Neural progenitor cell (in vitro differentiated cells): ENCODE measurements at places on chromosomes 2 and 18. TPM values are rescaled to one million over a fixed set of nuclear protein-coding genes. Genes with fewer than 3 reads are reported as not detected.
A peak's percentile ranks its signal among the peaks of the same experiment; 100 is the strongest.

The RNF125 gene
- total RNA-seq: 4.4 and 10.2 TPM in 2 replicates

DNA sequence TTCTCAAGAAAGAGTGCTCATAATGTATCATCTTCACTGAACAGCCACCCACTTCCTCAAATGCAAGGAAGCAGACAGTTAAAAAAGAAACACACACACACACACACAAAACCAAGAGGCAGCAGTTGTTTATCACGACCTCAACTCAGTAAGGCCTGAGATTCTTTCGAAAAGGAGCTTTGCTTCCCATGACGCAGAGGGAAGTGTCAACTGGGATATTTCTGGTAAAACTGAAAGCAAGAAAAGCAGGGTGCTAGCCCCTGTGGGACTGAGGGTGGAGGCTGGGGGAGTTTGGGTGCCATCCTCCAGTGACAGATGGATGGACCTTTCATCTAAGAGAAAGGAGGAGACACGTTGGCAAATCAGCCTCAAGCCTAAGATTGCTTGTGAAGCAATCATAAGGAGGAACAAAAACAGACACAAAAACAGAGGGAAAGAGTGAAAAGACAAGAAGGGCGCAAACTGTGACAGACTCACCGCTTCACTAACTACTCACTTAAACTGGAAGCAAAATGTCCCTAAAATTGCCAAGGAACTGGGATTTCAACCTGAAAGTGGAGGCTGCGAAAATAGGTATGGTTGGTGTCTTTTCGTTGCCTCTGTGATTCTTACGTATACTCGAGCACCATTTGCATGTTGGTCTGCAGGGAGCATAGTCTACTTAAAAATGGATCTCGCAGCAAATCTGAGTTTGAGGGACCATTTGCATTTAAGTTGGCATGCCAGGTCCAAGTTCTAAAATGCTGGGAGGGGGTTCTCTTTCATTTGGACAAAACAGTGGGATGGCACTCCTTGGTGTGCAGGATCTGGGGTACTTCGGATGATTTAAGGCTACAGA, at the start of gene ARHGAP25:
Gene ARHGAP25, plus strand, starts transcription at position 124 of the 838 bp plus-strand sequence. Its CDS starts 389 bp downstream, at position 513.
- DNase-seq: no peak

DNA sequence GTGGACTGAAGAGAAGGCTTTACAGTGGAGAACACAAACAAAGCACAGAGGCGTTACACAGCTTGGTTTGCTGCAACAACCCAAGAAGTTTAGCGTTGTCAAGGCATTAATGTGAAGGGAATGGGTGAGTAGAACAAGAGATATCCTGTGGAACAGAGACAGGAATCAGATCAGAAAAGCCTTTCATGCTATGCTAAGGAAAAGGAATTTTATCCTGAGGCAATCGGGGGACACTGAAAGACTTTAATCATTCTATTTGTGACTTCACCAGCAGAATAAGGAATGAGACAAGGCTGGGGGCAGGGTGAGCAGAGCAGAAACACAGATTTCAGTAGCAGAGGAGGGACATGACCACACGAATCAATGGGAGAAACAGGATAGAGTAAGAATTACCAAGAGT, 600.7 kb downstream of the IRS1 start:
- no peak for DNase-seq

The TM4SF20 gene
- not detected in 2 replicates for total RNA-seq

DNA sequence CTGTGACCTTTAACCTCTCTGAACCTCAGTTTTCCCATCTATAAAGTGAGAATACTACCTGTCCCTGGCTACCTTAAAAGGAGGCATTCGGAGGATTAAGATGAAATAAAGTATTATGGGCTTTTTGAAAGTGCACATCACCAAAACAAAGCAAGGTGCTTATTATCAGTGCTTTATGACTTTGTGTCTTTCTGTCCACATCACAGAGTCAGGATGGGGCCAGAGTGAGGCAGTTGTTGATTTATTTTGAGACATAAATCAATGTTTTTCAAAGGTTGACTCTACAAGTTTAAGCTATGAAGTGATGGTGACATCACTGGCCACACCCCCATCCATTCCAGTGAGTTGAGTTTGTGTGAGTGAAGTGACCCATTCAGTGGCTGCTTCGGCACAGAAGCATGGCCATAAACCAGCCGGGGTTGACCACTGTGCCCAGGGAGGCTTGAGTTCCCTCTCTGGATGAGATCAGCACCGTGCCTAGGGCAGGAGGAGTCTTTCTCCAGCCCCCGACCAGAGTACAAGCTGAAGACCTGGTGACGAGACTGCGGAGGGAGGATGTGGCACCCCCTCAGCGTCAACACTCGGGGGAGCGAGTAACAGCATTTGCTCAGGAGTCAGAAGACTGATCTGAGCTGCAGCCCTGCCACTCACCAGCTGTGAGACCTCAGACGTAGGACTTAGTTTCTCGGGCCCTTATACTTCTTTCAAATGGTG, 89.0 kb upstream of the PPP1CB start:
- DNase-seq: no peak

DNA sequence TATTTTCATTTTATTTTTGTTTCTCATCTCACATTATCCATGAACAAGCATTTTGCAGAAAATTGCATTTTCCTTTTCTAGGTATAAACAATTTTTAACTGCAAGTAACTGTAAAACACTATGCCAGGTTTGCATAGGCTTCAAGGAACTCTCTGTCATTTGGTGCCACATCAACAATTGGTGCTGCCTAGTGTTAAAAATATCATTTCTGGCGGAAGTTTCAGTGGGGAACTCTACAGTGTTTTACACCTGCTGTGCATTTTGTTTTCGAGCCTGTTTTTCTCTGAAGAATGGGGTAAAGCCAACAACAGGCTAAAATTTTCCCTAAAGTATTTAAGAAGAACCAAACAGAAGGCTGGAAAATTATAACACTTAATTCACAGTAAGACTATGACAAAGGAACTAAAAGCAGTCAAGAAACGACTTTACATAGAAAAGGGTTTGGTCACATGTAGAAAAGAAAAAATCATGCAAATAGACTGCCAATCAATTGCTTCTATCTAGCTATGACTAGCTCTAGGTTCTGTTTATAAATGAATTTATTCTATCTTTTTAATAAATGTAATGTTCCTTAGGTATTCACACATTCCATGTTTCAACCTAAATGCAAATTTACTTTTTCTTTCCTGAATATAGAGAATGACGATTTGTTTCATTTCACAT, 21.4 kb upstream of the FRZB start:
- DNase-seq: no peak

- DNase-seq: peak; percentile 15
These were observed 85.7 kb upstream of the RBBP8 start for GRCh38 chr18:22847392-22847791.

GRCh38 chr2:239540174-239540573, 139.4 kb upstream of the HDAC4 start:
- DNase-seq: no peak

DNA sequence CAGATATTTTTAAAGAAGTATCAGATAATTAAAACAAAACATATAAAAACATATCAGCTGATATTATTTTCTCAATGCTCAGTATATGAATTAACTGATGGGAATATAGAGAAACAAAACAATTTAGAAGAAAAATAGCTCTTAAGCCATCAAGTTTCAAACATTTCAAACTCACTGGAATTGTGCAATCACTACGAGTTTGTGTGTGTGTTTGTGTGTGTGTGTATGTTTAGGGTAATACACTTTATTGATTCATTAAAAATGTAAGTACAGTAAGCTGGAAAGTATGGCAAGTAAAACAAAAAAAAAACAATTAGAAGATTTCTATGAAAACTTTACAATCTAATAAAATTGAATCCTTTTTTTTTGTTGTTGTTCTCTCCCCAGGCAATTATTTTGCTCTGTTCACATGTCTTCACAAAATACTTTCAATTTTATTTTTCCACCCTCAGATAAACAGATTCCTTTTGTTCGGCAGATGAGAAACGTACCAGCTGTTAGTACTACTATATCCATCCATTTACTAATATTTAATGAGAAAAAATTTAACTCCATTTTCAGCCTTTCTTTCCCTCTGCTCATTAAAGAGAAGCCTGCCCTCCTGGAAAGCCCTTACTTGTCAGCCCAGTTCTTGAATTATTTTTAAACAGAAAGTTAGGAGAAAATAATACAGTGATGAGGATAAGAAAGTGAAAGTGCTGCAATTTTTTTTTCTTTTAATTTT, 87.6 kb downstream of the SLC8A1 start:
- DNase-seq: no peak

DNA sequence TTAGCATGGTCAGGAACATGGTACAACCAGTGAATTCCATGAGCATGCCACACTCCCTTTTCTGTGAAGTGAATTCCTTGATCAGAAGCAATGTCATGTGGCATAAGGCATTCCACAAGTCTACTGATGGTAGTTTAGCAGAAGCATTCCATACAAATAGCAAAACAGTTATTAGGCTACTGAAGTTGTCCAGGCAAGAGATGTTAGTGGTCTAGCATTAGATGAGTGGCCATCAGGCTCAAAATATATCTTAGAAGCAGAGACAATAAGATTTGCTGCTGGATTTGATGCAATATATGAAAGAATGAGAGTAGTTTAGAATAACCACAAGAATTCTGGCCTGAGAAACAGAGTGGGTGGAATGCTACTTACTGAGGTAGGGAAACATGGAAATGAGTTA, 355.3 kb upstream of the NRXN1 start:
- DNase-seq: no peak

DNA sequence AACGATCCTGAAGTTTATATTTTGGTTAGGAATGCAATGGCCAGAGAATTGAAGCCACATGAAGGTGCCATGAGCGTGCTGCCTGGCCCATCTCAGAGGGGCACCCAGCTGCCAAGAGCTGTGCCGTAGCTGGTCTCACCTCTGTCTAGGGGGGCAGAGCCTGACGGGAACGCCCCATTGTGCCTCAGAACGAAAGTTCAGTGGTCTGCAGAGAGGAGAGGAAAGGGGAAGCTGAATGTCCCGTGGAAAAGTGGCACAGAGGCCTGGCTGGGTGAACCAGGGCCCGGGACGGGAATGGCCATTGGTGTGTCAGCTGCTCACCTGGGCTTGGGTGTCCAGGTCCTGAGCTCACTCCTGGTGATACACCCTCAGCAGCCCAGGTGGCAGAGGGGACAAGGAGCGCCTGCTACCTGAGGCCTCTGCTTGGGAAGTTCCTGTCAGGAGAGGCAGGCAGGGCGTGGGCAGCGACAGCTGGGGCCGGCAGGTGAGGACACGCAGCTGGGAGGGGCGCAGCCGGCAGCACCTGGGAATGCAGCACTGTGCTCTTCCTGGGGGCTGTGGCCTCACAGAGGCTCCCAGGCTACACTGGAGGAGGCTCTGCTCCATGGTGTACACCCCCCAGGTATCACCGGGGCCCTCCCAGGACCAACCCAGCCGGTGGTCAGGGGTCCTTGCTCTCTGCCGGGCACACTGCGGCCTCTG, 67.3 kb downstream of the PARD6G start:
- no peak for DNase-seq

GRCh38 chr2:218744615-218745014, 34.0 kb downstream of the TTLL4 start:
- no peak for DNase-seq

- DNase-seq: no peak
These were observed 155.0 kb upstream of the SLC8A1 start for GRCh38 chr2:40606862-40607261.

The ACP1 gene
- total RNA-seq: 173 and 236 TPM in 2 replicates

DNA sequence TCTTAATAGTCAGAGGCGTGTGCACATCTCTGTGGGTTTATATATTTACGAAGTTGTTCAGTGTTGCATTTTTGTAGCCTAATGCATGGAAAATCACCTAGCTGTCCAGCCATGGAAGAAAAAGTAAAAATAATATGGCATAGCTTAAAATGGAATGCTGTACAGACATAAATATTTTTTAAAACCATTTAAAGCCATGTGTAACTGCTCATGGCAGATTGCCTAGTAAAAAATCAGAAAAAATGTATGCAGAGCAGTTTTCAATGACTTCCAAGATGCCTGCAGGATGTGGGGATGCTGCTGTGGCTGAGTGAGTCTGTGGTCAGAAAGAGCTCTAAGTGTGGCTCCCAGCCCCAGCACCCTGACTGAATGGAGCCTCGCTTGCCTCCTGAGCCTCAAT, 64.8 kb upstream of the ALKAL2 start:
- DNase-seq: no peak

The HDHD2 gene
- 54.4 and 85.0 TPM in 2 replicates for total RNA-seq

GRCh38 chr2:48483506-48483905, 46.4 kb upstream of the STON1 start:
- no peak for DNase-seq

DNA sequence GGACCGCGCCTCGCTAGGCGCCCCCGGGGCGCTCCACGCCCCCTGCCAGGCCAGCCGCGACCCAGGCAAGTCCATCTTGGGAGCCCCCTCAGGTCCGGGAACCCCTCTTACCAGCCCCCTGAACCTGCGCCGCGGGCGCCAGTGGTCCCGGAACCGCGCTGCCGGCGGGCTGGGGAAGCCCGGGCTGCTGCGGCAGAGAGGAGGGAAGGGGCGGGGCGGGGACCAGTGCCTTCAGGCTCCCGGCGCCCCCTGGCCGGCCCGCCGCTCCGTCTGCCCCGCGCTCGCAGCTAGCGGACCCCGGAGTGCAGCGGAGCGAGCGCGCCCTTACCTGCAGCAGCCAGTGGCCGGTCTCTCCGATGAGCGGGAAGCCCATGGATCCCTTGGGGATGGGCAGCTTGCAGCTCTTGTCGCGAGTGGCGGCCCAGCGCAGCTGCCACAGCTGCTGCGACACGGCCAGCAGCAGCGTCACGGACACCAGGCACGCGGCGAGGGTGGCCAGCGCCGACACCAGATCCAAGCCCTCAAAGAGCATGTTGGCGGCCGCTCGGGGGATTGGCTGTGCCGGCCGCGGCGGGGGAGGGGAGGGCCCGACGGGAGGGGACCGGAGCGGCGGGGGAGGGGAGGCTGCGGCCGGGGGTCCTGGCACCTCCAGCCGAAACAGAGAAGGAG, at the start of gene CYP26B1:
Gene CYP26B1, minus strand, starts transcription at position 560 of the 669 bp plus-strand sequence. Its CDS starts 28 bp downstream, at position 532.
- peak; percentile 82 for DNase-seq

GRCh38 chr18:11672198-11672597, 16.9 kb upstream of the GNAL start:
- DNase-seq: no peak

- DNase-seq: no peak
These were observed 534.1 kb downstream of the CNTNAP5 start for GRCh38 chr2:124559236-124559635.

- peak; percentile 58 for DNase-seq
These were observed 43.4 kb downstream of the PLEKHA3 start for GRCh38 chr2:178523596-178524134.

GRCh38 chr2:105708697-105709096, 36.0 kb upstream of the NCK2 start:
- no peak for DNase-seq

GRCh38 chr2:65294701-65295100, 67.1 kb downstream of the ACTR2 start:
- peak; percentile 31 for DNase-seq

DNA sequence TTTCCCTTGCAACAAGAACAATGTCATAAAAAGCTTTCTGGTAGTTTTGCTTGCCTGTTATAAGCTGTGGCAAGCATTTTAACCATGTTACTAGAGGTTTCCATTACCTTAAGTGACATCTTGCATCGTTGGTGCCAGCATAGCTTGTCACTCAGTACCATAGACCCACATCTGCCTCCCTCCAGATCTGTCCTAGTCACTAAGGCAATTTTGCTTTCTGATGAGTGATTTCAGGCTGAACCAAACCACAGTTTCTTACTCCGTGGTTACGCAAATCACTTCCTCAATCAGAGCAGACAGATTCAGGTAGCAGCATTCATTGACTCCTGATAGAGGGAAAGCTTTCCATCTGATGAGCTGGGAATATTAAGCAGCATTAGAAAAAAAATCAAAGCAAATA, 1057.5 kb upstream of the FAM98A start:
- no peak for DNase-seq

GRCh38 chr2:105714141-105714540, 30.6 kb upstream of the NCK2 start:
- DNase-seq: no peak

- no peak for DNase-seq
These were observed 14.6 kb upstream of the ACMSD start for GRCh38 chr2:134823832-134824231.
